ENCODE measurements at places on chromosomes 6 and 20.
A peak's percentile ranks its signal among the peaks of the same experiment; 100 is the strongest.

DNA sequence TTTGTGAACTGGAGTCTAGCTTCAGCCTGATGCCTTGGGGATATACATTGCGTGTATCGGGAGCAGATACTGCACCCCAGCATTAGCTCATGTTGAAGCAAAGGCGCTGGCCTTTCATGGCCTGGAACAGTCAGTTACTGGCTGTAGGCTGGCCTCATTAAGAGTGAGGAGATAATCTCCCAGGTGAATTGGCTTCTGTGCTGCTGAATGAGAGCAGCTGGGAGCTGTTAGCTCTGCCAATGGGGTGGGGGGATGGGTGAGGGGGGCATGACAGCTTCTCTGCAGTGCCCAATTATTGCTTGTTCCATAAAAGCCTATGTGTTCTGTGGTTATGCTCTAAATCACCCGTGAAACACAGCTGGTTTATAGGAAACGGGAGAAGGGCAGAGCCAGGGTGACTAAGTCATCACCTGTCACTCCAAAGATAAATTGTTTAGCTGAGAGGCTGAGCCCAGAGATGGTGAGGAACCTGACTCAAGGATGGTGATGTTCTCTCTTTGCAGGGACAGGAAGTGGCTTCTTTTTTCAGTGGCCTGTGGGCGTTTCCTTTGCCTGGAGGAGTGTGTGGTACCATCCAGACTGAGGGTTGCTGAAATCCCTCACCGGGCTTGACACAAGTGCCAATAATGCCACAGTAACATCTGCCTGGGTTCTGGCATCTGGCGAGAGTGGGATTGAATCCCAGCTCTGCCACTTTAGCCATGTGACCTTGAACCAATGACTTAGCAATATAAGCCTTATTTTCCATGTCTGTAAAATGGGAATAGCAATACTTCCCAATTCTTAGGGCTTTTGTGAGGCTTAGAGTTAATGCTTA, 170.8 kb downstream of the BCAS1 start:
- peak; percentile 99 for DNase-seq

DNA sequence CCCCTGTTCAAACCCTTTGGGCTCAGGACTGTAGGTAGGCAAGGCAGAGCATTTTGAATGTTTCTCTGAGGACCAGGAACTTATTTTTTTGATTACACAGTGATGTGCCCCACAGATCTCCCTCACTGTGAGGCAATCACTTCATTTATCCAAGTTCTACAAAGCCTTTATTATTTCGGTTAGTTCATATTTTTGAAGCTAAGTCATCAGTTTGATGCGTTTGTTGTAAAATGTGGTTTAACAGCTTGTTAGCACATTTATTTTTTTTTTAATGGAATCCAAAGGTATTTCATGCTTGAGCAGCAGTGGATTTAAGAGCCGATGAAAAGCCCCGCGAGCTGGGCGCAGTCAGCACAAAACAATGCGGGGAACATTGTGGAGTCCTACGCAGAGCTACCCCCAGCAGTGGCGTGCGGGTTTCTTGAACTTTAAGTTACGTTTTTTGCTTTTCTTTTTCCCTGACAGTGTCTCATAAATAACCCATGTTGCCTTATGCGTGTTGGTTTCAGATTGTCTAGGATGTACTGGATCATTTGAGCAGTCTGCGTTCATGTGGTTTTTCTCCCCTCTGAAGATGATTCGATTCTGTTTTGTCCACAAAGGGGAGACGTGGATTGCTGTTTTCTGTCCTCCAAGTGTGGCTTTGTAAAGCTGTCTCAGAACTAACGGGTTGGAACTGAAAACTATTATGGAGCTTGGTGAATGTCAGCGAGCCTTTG, 233.6 kb upstream of the BMP2 start:
- DNase-seq = peak; percentile 99

- no peak for DNase-seq
Observed at GRCh38 chr6:87736809-87737540, 34.9 kb upstream of the AKIRIN2 start.

GRCh38 chr20:20793591-20793990, 81.1 kb upstream of the RALGAPA2 start:
- DNase-seq = no peak

GRCh38 chr6:137165375-137166246, 7.8 kb downstream of the IL22RA2 start:
- no peak for DNase-seq

DNA sequence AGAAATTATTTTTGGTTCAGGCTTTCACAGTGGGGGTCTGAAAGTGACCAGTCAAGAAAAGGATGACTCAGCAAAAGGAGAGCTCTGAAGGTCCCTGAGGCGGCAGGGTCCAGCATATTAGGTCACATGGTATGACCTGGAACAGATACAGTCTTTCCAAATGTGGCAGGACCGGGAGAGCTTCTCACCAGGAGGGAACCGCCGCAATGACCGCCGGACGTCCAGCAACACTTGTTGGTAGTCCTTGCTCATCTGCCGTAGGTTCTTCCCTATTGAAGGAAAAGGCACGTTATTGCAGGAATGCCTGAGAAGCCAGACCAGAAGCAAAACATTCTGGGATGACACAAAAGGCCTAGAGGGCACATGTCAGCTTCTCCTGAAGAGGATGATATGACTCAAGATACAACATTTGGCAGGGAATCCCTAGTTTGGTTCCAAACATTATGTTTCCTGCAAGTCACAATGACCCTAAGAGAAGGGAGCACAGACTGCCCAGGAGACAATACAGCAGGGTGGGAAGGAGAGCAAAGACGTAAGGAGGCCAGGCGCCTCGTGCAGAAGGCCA, 17.4 kb downstream of the TBC1D20 start:
- no peak for DNase-seq

DNA sequence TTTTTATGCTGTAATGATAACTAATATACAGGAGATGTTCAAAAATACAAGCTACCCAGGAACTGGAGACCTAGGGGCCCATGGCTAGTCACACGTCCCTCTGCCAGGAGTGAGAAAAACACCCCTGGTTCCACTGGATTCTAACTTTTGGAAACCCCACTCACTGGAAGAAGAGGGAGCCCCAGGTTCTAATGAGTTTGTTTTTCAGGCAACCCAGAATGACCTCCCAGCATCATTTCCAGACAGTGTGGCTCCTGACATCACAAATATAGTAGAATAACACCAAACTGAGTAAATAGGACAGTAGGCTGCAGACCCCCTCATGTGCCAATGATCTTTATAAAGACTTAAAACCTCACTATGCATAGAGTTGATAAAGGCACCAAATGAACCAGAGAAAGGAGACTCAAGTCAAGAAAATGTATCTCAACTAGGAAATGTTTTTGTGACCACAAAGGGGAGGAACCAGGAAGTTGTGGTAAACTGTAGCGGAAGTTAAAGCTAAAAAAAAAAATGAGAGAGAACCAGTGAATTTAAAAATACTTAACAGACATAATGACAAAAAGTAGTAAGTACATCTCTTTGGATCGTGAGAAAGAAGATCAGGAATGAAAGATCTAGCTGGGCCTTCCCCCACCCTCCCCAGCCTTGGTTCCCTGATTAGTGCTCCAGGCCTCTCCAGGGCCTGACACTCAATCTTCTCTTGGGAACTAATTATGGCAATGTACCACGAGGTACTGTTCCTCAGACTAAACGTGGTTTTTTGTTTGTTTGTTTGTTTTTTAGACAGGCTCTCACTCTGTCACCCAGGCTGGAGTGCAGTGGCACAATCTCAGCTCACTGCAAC, 19.8 kb downstream of the HLA-E start:
- DNase-seq = peak; percentile 48

DNA sequence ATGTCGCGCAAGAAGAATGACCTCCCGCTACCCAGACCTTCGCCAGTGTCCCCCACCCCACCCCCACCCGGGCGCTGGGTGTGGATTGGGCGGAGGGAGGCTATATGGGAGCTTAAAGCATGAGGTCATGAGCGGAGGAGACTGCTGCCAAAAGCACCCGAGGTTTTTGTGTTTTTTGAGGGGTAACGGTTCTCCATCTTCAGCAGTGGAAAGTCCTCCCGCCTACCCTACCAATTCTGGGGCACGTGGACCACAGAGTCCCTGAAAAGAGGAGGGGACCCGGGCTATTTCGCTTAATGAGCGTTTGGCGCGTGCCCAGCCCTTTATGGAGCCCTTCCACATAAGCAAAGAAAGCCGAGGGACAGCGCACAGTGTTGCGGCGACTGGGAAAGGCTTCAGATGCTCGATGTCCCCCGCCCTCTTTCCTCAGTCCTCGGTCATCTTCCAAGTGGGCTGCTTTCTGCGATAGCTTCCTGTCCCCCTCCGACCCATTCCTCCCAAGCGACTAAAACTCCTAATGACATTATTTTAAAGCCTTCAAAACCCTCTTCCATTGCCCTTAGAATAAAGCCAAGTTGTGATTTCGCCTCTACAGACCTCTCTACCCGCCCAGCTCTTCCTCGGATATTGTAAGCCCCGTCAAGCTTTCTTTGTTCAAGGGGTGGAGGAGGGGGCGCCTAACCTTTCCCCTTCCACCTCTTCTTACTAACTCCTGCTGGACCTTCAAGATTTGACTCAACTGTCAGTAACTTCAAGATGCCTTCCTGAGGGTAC, 2.1 kb upstream of the TRERF1 start:
- DNase-seq = no peak

- DNase-seq = peak; percentile 26
Observed at GRCh38 chr20:34435589-34435988, 72.5 kb downstream of the ITCH start.

DNA sequence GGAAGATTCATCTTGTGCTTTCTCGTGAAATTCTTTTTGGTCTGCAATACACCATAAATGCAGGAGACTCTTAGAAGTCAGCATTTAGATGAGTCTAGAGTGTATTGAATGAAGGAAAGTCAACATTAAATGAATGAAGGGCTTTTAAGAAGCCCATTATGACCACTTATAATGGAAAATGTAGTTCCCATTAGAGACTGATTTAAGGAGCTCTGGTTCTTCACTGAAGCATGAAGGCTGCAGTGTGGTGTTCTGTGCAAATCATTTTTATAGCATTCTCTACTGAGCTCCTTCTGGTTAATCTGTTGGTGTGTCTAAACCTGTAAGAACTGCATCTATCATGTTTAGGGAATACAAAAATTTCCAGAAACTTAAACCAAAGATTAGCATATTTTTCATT, 19.7 kb downstream of the NCOA7 start:
- DNase-seq = no peak

- no peak for DNase-seq
Observed at GRCh38 chr20:42309050-42309449, 690.9 kb upstream of the CHD6 start.

GRCh38 chr6:64233746-64234145, 598.1 kb downstream of the PHF3 start:
- no peak for DNase-seq

- no peak for DNase-seq
Observed at GRCh38 chr20:24138196-24138857, 149.7 kb upstream of the GGTLC1 start.

- DNase-seq = no peak
Observed at GRCh38 chr6:150535151-150535804, 64.4 kb upstream of the PLEKHG1 start.

DNA sequence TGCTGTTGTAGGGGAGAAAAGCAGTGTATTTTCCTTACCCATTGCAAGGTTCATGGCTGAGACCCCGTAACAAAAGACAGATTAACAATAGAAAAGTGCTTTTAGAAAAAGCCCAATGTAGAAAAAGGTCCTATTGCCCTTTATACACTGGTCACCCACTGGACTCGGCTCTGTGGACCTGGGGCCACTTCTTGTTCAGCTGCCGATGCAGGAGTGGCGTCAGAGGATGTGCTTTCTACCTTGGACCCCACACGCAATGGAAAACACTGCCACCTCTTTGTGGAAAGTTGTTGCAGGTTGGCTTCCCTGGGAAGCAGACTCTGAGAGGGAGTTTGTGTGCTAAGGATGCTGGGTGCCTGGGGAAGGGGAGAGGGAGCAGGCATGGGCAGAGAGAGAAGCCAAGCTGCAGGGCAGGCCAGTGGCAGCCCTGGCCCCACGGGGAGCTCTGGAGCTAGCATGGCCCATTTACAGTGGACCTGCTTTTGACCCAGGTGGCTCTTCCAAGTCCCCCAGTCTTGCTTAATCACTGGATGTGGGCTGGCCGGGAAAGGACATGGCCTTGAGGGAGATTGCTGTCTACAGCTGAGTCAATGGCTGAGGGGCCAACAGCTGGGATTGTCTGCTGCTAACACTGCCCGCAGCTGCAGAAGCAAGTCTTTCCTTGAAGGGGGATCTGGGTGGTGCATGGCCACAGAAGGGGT, 142.9 kb downstream of the CDC5L start:
- DNase-seq = no peak

- DNase-seq = peak; percentile 69
Observed at GRCh38 chr6:137271245-137272183, 52.3 kb upstream of the IFNGR1 start.

DNA sequence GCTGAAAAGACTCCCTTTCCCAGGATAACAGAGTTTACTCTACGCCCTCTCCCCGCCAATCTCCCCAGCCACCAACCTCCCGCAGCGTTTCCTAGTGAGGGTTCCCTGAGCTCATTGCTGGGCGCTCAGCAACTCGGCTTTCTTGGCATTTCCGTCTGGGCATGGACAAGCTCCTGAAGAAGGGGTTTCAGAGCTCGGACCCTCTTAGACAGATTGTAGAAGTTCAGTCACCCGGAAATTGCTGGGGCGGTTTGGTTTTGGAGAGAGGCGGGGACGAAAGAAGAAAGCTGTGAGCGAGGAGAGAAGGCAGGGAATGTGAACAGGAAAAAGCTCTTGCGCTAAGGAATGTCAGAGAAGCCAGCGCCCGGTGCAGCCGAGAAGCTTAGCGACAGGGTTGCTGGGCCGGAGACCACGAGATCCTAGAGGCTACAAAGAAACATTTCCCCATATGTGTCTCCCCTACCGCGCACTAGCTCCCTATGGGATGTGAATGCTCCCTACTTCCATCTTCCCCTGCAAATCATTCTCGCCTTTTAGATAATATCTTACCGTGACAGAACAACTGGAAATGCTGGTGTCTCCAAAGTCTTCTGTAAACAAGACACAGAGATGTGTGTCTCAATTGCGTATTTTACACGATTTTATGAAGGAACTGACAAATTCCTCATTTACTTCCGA, 15.8 kb downstream of the POM121L2 start:
- peak; percentile 71 for DNase-seq

DNA sequence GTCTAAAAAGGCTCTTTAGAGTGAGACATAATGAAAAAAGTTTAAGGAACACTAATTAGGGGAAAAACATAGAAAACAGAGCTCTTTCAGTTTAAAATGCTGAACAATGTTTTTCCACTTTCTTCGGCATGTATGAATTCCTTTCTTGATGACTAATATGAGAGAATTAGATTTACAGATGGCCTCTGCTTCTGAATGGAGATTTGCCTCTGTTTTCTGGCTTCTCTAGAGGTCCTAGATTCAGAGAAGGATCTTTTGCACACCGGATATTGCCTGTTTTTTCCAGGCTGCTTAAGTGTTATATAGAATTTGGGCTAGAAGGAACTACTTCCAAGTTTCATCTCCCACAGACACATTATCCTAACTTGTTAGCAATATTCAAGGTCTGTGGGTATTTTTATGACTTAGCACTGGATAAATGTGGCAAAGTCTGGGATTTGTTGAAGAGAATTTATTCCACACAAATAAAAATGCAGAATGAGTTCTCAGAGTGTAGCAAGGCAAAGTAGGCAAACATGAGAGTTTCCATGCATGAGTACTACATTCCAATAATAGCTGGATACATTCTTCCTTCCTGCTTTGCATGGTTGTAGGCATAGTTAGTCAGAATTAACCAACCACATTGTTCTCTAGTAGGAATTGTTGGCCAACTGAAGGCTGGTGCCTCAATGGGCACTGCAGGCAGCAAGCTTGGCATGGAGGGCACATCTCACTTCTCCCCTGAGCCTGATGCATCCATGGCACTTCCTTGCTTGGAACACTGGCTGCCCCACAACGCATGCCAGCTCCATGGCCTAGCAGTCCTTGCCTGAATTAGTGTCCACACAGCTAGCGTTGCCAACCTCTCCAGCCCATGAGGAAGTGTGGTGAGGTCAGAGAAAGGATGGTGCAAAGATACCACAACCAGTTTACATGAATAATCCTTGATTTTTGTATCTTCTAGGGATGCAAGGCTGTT, 224.2 kb downstream of the CLIC5 start:
- DNase-seq = peak; percentile 85

All from kidney tubule cell (primary cell).